ENCODE measurements at places on chromosomes 6 and 20. TPM values are rescaled to one million over a fixed set of nuclear protein-coding genes. Genes with fewer than 3 reads are reported as not detected.

DNA sequence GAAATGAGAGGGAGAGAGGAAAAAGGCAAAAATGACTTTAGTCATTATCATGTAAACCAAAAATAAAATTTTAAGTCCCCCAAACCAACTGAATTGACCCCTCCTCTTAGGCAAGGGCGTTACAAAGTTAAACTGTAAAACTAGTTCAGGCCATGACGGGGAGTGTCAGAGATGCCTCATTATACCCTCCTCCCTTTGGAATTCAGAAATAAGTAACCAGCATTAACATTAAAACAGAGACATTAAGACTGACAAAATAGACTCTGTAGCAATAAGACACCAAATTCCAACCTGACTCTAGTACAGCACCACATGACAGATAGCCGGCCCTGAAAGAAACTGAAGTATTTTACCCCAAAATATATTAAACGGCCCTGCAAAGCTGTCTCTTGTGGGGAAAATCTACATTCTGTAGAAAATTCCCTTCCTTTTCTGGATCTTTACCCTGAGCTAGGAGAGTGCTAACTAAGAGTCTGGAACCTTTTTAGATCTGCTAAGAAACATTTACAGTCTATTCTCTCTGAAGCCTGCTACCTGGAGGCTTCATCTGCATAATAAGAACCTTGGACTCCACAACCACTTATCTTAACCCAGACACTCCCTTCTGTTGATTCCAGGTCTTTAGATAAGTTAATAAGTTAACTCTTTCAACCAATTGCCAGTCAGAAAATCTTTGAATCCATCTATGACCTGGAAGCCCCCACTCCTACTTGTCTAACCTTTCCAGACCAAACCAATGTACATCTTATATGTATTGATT is 150.7 kb downstream of the PKHD1 start:
- H3K27ac ChIP-seq: no peak overlapping the region
- no peaks in the 10 kb centered on the region for H3K27me3 ChIP-seq
- H3K36me3 ChIP-seq: no peaks in the 10 kb centered on the region
- H3K4me3 ChIP-seq: no peak overlapping the region

- H3K4me3 ChIP-seq: no peak overlapping the region
- no peak overlapping the region for H3K27ac ChIP-seq
- peaks cover 12% of the 10 kb centered on the region for H3K4me1 ChIP-seq
- DNase-seq: no peak
- H3K36me3 ChIP-seq: no peaks in the 10 kb centered on the region
- no peaks in the 10 kb centered on the region for H3K27me3 ChIP-seq
These were observed 293.8 kb downstream of the FRK start for GRCh38 chr6:115766745-115767462.

- DNase-seq: no peak
- H3K27me3 ChIP-seq: no peaks in the 10 kb centered on the region
- H3K4me3 ChIP-seq: peak overlapping the region; percentile 60
- peak overlapping the region; percentile 98 for H3K27ac ChIP-seq
- H3K4me1 ChIP-seq: peaks cover 28% of the 10 kb centered on the region
These were observed 2.9 kb downstream of the SPAG4 start for GRCh38 chr20:35618263-35619131.

GRCh38 chr6:34901930-34902329 is 12.9 kb downstream of the ANKS1A start:
- H3K36me3 ChIP-seq: no peaks in the 10 kb centered on the region
- H3K4me1 ChIP-seq: no peaks in the 10 kb centered on the region

DNA sequence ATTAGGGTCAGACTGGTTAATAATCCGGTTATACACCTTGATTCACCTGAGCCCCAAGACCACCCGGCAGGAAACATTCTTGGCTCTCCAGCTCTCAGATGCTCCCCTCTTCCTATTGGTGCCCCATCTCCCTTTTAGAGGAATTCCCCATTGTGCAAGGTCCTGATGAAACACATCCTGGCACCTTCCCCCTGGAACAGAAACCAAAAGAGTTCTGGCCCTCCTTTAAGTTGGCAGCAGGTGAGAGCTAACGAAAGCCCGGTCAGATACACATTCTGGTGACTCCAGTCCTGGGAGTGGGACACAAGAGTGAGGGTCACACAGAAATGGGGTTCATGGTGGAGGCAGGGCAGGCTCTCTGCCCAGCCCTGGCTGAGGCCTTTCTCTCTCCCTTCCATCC is 32.2 kb downstream of the RSPO4 start:
- H3K27me3 ChIP-seq: no peaks in the 10 kb centered on the region
- H3K4me1 ChIP-seq: no peaks in the 10 kb centered on the region
- DNase-seq: no peak
- no peak overlapping the region for H3K27ac ChIP-seq
- no peaks in the 10 kb centered on the region for H3K36me3 ChIP-seq

- DNase-seq: no peak
- no peaks in the 10 kb centered on the region for H3K4me1 ChIP-seq
- H3K27ac ChIP-seq: no peak overlapping the region
- no peaks in the 10 kb centered on the region for H3K27me3 ChIP-seq
- no peaks in the 10 kb centered on the region for H3K36me3 ChIP-seq
These were observed 104.6 kb upstream of the RSPO3 start for GRCh38 chr6:127013865-127014264.

GRCh38 chr20:6599876-6600735 is 167.4 kb upstream of the BMP2 start:
- no peaks in the 10 kb centered on the region for H3K4me1 ChIP-seq
- no peak overlapping the region for H3K27ac ChIP-seq
- no peaks in the 10 kb centered on the region for H3K27me3 ChIP-seq
- no peak for DNase-seq

Gene ZC2HC1B
- total RNA-seq: not detected

Gene OPRL1
- total RNA-seq: 0.42 TPM

Gene BFSP1
- 7.1 TPM for total RNA-seq

Gene MOG
- total RNA-seq: not detected

Gene PTGIS
- total RNA-seq: 125 TPM
